ENCODE measurements at places on chromosomes 2 and 18.

- no peak for ATAC-seq
Measured at GRCh38 chr18:12516049-12516630, 108.4 kb downstream of the PRELID3A start.

- no peak for ATAC-seq
Measured at GRCh38 chr2:86500325-86501083, 59.3 kb downstream of the KDM3A start.

GRCh38 chr2:86028766-86029381 is 76.8 kb downstream of the POLR1A start:
- peak; percentile 65 for ATAC-seq

DNA sequence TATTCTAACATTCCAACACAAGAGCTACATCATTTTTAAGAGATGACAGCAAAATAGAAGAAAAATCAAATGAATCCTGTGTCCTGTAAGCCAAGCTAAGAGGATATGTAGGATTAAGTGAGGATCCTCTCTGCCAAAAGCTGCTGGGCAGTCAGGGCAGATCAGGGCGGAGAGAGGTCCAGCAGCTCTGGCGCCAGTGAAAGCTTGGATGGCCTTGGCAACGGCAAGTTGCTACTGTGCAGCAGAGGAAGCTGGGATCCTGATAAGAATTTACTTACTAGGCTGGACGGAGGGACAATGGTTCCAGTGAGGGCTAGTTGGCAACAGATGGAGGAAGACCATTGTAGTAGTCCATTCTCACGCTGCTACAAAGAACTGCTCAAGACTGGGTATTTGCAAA is 391.5 kb downstream of the XIRP2 start:
- ATAC-seq: no peak

- ATAC-seq: no peak
Measured at GRCh38 chr2:223026357-223027110, 25.5 kb upstream of the KCNE4 start.

GRCh38 chr2:104025295-104025694 is 828.6 kb upstream of the POU3F3 start:
- no peak for ATAC-seq

DNA sequence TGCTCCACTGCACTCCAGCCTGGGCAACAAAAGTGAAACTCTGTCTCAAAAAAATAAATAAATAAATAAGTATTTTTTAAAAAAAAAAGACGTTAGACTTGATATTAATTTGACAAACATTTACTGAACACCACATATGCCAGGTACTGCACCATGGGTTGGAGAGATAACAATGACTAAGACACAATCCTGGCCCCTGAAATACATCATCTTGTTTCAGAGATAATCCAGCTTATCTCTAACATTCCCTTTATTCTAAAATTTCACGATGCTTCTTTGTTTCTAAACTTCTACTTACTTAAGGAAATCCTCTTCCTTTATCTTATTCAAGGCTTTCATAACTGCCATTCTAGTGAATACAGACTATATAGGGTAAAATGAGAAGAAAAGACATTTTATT is 55.0 kb upstream of the PEX13 start:
- no peak for ATAC-seq

GRCh38 chr2:212114489-212114888 is 424.1 kb downstream of the ERBB4 start:
- ATAC-seq: no peak

DNA sequence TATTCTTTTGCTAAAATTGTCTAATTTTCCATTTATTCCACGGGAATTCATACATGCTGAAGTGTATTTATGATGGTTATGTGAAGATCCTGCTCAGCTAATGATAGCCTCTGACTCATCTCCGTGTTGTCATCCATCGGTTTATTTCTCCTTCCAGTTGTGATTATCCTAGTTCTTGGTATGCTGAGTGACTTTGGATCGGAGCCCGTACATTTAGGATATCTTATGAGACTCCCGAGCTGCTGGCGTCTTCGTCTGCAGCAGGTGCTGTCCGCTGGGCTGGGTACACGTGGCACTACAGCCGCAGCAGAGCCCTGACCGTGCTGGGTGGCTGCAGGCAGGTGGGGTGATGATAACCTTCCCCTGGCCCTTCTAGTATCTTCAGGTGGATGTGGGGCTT is 40.1 kb upstream of the GALR1 start:
- no peak for ATAC-seq

DNA sequence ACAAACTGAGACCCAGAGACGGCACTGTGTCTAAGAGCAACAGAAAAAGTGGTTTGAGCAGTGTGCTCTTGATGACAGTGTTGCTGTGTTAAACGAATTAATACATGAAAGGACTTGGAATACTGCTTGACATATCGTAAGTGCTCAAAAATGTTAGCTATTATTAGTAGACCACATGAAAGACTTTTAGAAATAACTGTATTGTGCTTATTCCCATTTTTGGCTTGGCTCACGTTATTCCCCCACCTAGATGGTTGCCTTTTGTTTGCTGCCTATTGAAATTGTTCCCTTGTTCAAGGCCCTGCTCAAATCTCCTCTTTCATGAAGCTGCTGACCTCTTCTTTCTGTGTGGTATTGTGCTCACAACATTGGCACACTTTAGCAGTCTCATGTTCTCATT is 27.8 kb upstream of the C2orf74 start:
- no peak for ATAC-seq

DNA sequence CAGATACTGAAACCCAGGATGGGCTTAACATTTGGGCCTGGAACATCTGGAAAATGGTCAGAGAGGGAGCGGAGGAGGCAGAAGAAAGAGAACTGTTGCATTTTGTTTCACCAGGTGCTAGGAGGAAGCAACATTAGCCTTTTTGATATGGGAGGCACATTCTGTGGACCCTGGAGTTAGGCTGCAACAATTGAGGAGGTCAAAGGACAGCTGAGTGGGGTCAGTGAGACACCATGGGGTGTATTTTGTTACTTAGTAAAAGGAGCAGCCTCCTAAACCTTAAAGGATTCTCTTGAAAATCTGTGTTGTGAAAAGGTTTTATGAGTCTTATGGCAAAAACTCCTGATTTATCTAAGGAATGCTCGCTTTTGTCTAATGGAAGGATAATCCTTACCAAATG is 124.9 kb downstream of the GREB1L start:
- ATAC-seq: no peak

GRCh38 chr2:95329891-95330793 is 33.0 kb downstream of the KCNIP3 start:
- no peak for ATAC-seq

Measured in gastroesophageal sphincter (tissue), 4 donors.